Germinal center (tissue), 1 donor: ENCODE measurements at places on chromosomes 3 and 15.

GRCh38 chr3:64109438-64109837, 86.1 kb upstream of the PSMD6 start:
- no peak for DNase-seq

GRCh38 chr3:147410526-147411237, 1.5 kb downstream of the ZIC1 start:
- no peak for DNase-seq

GRCh38 chr3:78258798-78259197, 1218.9 kb downstream of the ROBO2 start:
- DNase-seq: no peak

- no peak for DNase-seq
These were observed 10.1 kb downstream of the RCN2 start for GRCh38 chr15:76941636-76942035.

GRCh38 chr3:65352951-65353350, 665.2 kb upstream of the ADAMTS9 start:
- DNase-seq: no peak

DNA sequence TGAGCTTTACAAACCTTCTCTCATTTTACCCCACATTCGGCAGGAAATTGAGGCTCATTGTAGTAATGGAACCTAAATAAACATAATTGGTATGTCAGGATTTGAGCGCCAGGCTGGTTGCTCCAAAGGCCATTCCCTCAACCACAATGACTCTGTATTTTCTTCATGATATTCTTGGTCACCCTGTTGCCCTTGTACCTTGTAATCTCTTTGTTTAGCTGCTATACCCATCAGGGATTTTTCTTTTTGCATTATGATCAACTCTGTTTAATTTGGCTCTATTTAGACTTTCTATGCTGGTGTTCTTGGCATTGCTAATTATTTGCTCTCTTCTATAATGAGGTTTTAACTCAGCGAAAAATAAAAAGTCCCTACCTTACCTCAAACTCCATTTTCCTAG, 29.8 kb downstream of the DUOX2 start:
- no peak for DNase-seq

- no peak for DNase-seq
These were observed 4.6 kb upstream of the PTPN9 start for GRCh38 chr15:75583701-75584100.

- DNase-seq: peak; percentile 9
These were observed 19.6 kb downstream of the DYNC1LI1 start for GRCh38 chr3:32551087-32551486.

- no peak for DNase-seq
These were observed 27.2 kb downstream of the GSK3B start for GRCh38 chr3:120067083-120067482.

- no peak for DNase-seq
These were observed 49.2 kb downstream of the SLC7A14 start for GRCh38 chr3:170536712-170537111.

DNA sequence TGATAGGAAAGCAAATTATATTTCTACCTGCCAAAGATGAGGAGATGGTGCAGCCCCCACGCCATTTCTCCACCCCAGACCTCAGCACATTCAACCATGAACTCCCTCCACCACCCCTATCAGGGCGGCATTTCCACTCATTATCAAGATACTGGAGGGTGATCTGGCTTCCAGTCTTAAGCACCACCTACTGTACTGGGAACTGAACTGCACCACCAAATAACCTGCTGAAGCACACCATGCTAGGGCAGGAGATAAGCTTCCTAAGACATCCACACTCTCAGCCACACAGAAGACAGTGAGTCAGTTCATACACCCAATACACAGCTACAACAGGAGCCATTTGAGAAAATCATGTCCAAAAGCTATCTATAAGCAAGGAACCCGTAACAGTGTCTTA, 98.8 kb downstream of the FGF7 start:
- no peak for DNase-seq

GRCh38 chr15:66682865-66683264, 19.2 kb upstream of the SMAD6 start:
- no peak for DNase-seq

DNA sequence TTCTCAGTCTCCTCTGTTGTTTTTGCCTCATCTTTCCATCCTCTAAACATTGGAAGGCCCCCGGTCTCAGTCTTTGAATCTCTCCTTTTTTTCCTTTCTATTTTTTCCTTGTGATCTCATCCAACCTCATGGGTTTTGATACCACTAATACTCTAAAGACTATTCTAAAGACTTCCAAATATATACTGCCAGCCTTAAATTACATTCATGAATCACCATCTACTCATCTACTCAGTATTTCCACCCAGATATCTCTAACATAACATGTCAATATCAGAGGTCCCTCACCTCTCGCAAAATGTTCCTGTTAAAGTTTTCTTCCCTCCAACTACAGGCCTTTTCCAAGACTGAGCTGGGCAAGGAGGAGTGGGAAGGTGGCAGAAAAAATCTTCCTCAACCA, 282.5 kb upstream of the TTC14 start:
- no peak for DNase-seq

DNA sequence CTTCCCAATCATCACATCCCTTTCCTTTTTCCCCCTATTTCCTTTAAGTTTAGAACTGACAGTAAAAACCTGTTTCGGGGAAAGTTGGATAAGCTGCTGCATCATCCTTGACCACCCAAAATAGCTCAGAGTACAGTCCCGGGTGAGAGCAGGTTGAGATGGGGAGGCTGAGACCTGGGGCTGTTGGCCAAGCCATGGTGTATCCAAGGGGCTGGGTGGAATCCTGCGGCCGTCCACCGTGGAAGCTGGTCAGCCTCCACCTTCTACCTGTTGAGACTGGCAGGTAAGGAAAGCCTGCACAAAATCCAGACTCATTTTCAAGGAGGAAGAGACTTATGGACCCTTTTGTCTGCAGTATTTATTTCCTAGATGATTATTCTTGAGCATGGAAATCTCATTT, 128.2 kb upstream of the PLXNA1 start:
- no peak for DNase-seq

GRCh38 chr15:81133782-81134461, at the start of gene CFAP161:
Gene CFAP161 (plus strand): TSS chr15:81134270. CDS start chr15:81134330, 60 bp downstream.
- peak; percentile 32 for DNase-seq

GRCh38 chr3:72190050-72190449, 405.1 kb upstream of the PROK2 start:
- no peak for DNase-seq

DNA sequence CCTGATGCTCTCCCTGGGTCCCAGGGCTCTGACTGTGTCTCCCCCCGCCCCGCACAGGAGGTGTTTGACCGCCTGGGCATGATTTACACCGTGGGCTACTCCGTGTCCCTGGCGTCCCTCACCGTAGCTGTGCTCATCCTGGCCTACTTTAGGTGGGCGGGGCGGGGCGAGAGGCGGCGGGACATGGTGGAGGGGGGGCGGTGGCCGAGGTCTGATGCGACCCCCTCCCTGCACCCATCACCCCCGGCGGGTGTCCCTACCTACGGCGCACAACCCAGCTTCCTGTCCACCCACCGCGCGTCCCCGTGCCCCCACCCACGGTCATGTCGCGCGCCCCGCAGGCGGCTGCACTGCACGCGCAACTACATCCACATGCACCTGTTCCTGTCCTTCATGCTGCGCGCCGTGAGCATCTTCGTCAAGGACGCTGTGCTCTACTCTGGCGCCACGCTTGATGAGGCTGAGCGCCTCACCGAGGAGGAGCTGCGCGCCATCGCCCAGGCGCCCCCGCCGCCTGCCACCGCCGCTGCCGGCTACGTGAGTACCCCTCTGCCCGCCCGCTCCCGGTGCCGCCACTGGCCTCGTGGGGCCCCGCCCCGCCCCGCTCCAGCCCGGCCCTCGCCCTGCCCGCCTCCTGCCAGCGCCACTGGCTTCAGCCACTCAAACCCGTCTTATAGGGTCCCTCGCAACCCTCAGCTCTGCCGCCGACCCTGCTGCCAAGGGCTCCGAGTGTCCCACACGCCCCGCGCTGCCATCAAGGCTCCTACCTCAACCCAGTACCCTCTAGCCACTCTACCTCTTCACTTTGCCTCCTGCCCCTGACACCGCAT, 21.0 kb downstream of the PTH1R start:
- peak; percentile 58 for DNase-seq

DNA sequence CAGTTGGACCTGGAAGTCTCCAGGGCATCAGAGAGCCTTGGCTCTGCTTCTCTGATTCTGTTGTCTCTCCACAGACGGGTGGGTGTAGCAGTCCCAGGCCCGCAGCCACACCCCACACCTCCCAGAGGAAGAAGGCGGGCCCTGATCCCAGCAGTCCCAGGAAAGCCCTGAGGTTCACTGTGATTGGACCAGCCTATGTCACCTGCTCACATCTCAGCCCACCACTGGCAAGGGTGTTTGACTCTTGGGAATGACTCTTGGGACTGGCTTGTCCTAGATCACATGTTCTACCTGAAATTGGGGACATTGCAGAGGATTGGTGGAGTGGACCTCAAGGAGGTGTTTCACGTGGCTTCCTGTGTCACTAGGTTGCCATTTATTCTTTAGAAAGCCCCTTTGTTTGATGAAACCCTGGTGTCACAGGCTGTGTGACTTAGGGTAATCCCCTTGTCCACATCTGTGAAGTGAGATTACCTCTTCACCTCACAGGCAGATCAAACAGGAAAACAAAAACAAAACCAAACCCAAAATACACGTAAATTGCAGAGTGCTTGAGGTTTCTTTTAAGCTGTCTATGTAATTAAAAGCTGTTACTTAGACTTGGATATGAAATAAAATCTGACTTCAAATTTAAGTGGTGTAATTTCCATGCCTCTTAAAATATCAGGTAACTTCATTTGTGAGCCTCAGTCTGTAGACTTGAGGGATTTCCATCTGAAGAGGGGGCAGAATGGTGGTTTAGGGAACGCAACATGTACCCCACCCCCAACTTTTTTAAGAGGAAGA, 26.7 kb downstream of the FLNB start:
- DNase-seq: no peak

GRCh38 chr15:78239811-78240210, 5.4 kb upstream of the ACSBG1 start:
- DNase-seq: no peak

GRCh38 chr15:85356276-85356675, 24.1 kb upstream of the AKAP13 start:
- DNase-seq: no peak

GRCh38 chr3:75248974-75249373, 415.2 kb upstream of the FRG2C start:
- no peak for DNase-seq

DNA sequence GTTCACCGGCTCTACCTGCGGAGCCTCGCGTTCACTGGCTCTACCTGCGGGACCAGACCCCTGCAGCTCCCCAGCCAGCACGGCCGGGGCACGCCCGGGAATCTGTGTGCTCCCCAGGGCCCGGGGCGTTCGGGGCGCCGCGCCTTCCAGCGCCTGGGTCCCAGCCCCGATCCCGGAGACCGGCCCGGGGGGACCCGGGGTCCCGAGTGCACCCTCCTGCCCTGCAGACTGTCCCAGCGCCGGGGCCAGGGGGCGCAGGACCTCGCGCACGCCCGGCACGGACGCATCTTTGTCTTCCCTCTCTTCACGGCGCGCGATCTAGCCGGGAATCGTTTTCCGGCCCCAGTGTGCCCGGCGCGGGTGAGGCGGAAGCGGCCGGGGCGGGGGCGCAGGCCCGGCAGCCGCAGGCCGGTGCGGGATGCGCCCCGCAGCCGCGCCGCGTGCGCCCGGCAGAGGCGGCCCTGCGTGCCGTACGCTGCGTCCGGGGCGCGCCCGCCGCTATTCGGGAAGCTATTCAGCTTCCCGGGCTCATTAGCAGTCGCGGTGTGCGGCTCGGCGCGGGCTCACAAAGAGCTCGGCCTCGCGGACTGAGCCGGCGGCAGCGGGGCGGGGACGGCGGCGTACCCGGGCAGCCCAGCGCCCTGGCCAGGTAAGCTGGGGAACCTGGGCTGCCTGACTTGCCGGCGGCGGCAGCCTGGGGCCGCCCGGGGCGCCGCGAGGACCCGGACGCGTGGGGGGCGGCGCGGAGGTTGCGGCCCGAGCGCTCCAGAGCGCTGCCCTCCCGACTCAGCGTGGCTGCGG, at the start of gene APBA2:
APBA2 (plus strand) TSS at position 345 of the 801 bp plus-strand sequence. CDS start 167,911 bp downstream, outside the sequence.
- no peak for DNase-seq

GRCh38 chr3:181344331-181344730, 354.8 kb upstream of the DNAJC19 start:
- no peak for DNase-seq

GRCh38 chr3:53161820-53162671, 1.0 kb downstream of the PRKCD start:
- peak; percentile 76 for DNase-seq

DNA sequence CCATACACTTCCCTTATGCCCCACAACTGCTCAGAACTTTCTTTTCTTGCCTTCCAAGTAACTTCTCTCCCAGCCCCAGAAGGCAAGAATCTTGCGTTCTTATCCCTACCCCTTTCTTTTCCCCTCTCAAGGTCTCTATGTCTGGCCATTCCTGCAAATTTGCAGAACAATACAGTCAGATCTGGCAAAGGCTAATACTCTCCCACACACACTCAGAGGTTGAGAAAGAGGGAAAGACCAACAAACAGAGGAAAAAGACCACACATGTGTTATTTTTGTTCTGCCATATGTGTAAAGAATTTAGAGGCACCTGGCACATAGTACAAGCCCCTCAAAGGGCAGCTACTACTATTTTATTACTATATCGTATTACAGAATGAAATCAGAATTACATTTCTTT, 25.7 kb downstream of the GJD2 start:
- DNase-seq: no peak

- no peak for DNase-seq
These were observed 30.3 kb upstream of the PTX3 start for GRCh38 chr3:157406394-157406793.

DNA sequence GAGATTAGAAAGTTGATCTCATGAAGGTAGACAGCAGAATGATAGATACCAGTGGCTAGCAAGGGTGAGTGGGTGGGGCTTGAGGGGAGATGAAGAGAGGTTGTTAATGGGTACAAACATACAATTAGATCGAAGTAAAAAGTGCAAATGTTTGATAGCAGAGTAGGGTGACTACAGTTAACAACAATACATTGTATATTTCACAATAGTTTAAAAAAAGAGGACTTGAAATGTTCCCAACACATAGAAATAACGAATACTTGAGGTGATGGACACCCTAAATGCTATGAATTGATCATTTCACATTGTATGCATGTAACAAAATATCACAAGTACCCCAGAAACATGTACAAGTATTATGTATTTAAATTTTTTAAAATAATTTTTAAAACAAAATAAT, 47.3 kb downstream of the ADAM10 start:
- DNase-seq: no peak

DNA sequence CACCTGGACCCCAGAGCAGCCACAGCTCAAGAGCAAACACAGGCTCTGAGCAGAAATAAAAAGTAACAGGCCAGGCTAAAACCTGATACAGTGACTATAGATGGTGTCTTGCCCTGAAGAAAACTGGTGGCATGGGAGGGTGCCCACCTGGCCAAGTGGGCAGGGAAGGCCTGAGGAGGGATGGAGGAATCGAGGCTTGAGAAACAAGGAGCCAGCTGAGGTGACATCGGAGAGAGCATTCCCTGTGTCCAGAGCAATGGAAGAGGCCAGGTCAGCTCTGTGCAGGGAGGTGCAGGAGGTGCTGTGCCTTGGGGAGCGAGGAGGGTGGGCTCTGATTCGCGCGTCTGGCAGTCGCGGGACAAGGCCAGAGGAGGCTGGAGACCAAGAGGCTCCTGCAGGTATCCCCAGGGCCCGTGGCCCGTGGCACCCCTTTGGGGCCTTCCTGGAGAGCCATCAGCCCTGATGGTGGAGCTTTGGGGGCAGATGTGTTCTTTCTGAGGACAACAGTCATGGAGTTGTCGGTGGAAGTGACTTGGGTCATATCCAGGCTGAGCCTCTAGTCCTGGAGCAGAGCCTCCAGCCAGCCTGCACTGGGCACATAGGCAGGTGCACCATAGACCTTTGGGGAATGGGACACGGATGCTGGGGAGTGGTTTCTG, 56.1 kb downstream of the PLXNA1 start:
- DNase-seq: no peak

GRCh38 chr3:9155028-9155427, 94.4 kb downstream of the SRGAP3 start:
- no peak for DNase-seq
